ENCODE measurements at places on chromosomes 11 and 22.

- DNase-seq = no peak
Observed at GRCh38 chr11:64295760-64296159, 4.4 kb upstream of the CATSPERZ start.

DNA sequence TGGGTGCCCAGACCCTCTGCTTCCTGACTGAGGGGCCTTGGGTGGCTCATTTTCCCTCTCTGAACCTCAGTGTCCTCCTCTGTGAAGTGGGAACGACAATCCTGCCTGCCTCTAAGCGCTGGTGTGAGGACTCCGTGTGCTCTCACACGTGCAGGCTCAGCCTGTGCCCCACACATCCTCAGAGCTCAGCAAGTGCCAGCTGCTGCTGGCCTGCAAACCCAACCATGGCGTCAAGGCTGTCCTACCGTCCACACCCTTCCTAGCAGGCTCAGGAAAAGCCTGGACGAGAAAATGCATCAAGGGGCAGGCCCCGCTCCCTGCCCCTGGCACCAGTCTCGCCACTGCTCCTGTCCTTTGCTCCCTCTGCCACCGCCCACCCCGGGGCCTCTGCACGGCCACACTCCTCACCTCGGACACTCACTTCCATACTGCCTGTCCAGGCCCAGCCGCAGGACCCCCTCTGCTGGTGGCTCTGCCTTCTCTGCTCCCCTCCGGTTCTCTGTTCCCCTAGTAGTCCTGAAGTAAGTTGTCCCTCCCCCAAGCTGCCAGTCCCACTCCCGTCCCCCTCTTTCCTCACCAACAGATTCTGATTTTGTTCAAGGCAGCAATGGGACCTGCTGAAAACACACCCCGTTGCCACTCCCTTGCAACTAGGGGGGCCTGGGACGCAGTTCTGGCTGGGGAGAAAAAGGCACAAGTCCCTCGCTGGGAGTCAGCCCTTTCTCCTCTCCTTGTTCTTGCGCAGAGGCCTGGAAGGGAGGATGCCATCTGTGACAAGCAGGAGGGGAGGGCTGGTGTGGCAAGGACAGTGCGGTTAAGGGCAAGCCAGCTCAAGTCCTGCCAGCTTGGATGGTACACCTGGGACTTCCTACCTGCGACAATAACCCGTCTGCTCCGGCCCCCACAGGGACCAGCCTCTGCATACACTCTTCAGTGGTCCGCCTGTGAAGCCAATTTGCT is 62.2 kb downstream of the ARFGAP3 start:
- no peak for DNase-seq

DNA sequence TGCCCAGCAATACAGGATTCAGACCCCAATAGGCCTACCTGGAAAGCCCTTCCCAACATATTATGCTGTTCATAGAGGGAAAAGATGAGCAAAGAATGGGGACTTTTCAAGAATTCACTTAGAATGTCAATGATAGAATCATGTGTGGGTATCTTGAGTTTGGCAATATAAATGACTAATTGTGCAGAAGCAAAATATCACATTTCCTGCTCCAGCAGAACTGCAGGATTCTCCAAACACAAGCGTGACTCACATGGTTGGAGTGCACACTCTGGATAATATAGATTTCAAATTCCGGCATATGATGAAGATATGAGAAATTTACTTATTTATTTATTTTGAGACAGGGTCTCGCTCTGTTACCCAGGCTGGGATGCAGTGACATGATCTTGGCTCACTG is 12.5 kb upstream of the APOL5 start:
- peak; percentile 22 for DNase-seq

- no peak for DNase-seq
Observed at GRCh38 chr11:134957540-134958335, 545.7 kb upstream of the B3GAT1 start.

DNA sequence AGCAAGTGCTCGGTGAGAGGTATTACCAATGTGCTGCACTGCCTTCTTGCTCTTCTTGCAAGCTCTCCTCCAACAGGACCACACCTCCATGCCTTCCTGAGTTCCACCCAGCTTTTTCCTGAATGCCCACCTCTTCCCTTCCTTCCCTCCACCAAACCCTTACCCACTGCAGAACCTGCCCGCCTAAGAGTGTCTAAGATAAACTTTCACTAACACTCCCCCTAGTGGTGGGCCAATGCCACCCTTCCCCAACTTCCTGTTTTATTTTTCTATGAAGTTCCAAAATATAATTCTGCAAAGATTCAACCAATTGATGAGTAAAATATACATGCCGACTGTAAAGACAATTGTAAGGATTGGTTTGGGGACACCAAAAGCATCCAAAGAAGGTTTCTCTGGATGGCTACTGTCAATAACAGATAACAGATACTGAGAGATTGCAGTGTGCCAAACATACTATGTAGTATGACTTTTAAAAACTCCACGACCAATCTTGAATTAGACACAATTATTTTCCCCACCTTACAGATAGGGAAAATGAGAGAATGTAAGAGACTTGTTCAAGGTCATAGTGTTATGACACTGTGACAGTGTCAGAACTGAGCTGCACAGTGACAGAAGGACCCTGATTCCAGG is 38.6 kb upstream of the BMAL1 start:
- DNase-seq = peak; percentile 68

- peak; percentile 74 for DNase-seq
Observed at GRCh38 chr11:76918941-76919386, 58.2 kb downstream of the ACER3 start.

GRCh38 chr11:69801513-69802335 is 17.5 kb downstream of the FGF3 start:
- peak; percentile 22 for DNase-seq

DNA sequence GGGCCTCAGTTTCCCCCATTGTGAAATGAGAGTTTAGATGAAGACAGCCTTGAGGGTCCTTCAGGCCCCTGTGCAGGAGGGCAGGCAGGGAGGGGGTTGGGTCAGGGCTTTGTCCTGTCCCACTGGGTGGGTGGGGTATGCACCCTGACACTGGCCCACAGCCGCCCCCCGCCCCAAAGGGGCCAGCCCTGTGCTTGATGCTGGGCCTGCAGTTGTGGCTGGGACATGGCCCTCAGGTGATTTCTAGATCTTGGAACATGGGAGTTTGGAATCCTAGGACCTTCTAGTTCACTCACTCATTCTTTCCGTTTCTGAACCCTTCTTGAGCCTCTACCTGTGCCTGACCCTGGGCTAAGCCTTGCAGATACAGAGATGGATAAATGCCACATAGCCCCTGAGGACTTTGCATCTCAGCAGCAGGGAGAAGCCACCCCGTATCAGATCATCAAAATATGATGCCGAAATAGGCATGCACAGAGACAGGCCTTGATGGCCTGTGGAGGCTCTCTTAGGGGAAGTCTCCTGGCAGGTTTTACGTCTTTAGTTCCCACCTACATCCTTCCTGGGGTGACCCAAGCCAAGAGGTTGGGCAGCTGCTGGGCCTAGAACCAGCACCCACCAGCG is 76.0 kb downstream of the FBLN1 start:
- no peak for DNase-seq

DNA sequence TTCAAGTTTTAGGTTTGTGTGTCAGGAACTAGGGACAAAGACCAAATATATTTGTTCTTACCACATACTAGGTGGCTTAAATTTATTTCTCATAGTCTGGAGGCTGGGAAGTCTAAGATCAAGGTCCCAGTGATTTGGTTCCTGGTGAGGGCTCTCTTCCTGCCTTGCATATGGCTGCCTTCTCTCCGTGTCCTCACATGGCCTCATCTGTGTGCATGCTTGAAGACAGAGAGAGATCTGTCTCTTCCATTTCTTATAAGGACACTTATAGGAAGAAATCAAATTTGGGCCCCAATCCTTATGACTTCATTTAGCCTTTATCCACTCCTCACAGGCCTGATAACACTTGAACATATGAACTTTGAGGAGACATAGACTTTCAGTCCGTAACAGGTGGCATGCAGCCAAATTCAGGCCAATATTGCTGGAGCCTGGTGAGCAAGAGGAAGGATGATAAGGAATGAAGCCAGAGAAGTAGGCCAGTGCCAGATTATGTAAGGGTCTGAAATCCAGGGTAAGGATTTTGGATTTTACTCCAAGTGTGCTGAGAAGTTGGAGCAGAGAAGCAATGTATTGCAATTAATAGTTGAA is 35.1 kb downstream of the TTC17 start:
- DNase-seq = no peak

DNA sequence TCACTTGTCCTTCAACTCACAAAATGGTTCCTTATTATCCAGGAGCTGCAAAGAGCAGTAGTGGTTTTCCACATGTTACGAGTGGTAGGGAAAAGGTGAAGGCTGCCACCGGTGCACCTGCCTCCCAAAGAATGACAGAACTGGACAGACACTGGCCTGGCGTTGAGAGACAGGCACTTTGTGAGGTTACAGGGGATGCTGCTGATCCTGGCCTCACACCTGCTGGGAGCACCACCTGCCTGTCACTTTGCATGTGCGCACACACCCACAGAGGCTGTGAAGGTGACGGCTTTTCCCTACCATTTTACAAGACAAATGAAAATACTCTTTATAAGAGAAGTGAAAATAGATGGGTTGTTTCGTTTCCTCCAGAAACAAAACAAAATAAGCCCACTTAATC is 175.3 kb upstream of the B3GAT1 start:
- DNase-seq = no peak

DNA sequence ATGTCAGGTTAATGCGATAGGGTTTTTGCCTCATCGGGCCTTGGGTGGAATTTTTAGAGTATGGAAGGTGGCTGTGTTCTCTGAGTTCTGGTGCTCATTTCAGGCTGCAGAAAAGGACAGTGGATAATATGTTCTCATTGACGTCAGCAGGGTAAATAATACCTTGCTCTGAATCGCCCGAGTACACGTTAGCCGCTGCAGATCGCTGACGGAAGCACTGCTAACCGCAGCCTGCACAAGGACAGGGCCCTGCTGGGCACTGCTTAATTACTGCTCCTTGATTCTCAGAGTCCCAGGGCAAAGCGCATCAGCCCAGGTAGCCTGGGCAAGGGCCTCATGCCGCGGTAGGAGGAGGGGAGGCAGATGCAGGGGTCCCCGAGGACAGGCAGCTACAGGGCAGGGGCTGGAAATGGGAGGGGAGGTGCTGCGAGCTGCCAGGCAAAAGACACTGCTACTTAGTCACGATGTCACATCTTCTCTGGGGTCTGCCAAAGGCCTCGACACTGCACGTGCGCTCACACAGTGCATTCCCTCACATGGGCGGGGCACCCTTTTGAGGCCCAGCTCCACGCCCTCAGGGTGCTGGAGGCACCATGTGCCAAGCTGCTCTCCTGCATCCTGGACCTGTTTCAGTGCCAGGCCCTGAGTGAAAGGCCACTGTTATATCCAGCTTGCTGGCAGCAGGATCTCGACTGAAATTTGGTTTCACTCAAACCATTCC is 35.2 kb downstream of the PPP2R1B start:
- no peak for DNase-seq

- DNase-seq = no peak
Observed at GRCh38 chr11:31096191-31096805, 273.2 kb downstream of the DCDC1 start.

DNA sequence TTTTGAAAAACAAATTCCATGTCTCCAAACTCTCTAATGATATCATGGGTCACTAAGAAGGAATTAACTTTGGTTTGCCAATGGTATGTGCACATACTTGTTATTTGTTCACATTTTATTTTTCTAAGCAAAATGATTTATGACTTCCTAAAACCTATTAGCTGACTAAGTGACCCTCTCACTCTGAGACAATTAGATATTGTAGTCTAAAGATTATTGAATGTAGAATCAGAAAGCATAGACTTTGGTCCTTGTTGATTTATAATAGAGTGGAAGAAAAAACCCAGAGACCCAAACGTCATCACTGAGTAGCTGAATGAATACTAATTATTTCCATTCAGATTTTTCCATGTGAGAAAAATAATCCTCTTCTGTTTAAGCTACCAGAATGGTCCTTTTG is 243.5 kb upstream of the ANO3 start:
- no peak for DNase-seq

GRCh38 chr11:12888525-12889158 is 120.5 kb upstream of the RASSF10 start:
- peak; percentile 66 for DNase-seq

DNA sequence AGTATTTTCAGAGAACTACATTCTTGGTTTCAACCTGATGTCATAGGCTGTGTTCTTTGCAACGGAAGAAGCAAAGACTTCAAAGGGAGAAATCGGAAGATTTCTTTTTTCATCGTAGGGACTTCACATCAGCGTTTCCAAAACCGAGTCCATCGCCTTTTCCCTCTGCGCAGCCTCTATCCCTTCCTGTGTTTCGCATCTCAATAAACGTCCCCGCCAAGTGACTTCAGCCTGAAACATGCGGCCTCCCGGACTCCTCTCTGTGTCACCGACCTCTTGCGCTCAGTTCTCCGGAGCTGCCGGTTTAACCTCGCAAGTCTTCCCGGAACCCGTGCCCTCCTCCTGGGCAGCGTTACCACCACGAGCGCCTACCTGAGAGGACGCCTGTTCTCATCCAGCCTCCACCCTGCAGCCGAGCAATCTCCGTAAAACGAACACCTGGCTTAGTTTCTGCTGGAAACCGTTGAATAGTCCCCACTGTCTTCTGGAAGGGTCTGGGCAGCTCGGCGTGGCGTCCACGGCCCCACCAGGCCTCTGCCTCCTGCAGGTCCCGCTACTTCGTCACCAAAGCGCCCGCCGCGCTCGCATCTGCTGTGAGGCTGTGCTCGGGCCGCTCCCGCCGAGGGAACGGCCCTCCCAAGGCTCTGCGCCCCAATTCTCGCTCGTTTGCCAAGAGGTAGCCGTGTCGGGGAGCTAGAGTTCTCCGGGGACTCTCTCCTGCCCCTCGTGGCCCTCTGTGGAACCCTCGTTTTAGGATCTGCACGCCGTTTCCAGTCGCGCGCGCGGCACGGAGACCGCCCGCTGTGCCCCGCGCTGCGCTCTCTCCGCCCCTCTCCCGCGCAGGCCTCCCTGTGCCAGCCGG is at the start of gene GLB1L3:
Gene GLB1L3, plus strand, starts transcription at position 846 of the 862 bp plus-strand sequence. CDS start 362 bp downstream, outside the sequence.
- DNase-seq = peak; percentile 69

- DNase-seq = no peak
Observed at GRCh38 chr22:24099666-24100065, 81.6 kb upstream of the SUSD2 start.

GRCh38 chr11:2797741-2798361 is 87.7 kb downstream of the CDKN1C start:
- no peak for DNase-seq

GRCh38 chr11:122156940-122157382 is 40.9 kb upstream of the BLID start:
- no peak for DNase-seq

GRCh38 chr22:44567846-44568493 is 69.9 kb upstream of the RTL6 start:
- peak; percentile 69 for DNase-seq

Measured in suppressor macrophage treated with lipopolysaccharide for 1 hour (primary cell).